ENCODE measurements at places on chromosomes 13 and 19.

DNA sequence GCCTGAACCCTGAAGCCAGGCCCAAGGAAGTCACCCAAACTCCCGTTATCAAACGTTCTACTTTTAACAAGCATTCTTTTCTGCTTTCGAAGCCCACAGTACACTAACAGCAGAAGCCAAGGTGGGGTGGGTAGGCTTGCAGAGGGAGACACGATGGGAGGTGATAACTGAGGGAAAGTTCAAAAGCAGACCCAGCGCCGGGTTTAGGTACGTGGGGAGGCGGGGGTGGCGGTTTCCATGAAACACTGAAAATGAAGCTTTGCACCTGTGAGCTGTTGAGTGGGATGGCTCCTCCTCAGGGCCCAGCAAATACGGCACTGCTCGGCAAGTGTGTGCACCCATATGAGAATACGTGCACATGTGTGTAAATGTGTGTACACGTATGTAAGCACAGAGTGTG, 49.8 kb downstream of the KLF2 start:
- DNase-seq, result no peak

DNA sequence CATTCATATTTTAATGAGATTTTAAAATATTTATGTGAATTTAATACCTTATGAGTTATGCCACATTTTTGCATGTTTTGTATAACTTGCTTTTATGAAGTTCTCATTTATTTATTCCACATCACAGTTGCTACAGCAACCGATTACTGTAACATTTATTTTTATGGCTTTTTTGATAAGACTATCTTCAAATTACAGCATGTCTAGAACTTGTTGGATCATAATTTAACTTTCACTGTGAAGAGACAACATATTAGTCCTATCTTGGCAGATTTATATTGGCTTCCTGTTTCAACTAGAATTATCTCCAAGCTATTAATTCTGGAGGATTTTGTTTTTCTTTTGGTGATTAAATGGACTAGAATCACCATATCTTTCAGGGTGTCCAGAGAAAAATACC, 793.7 kb upstream of the SLITRK5 start:
- no peak for DNase-seq

DNA sequence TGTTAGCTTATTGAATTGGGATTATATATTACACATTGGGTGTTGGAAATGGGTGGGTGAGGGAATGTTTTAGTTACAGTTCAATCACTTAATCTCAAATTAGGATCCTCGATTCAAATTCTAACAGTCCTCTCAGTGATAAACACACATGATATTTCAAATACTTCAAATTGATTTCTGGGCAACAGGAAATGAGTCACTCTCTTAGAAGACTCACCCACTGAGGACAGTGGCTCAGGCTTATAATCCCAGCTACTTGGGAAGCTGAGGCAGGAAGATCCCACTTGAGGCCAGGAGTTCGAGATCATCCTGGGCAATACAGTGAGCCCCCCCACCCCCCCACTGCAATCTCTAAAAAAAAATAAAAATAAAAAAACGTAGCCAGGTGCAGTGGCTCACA, 435.3 kb downstream of the KLF12 start:
- no peak for DNase-seq

- no peak for DNase-seq
Observed at GRCh38 chr13:72156760-72157159, 289.8 kb upstream of the DACH1 start.

GRCh38 chr13:52911340-52911739, 62.9 kb upstream of the PCDH8 start:
- no peak for DNase-seq

- no peak for DNase-seq
Observed at GRCh38 chr13:75836441-75836840, 200.3 kb downstream of the LMO7 start.

DNA sequence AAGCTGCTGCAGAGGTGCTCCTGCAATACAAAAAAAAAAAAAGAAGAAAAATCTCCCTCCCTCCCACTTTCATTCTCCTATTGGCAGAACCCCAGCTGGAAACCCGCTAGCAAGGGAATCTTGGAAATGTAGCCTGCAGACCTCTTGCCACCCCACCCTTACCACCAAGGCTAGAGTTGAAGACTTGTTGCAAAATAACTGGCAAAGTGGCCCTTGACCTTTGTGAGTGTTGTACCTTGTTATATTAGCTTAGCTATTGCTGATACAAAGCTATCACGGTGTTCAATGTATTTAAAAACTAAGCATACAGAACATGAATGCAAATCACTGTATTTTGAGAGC, 57.5 kb upstream of the KCTD4 start:
- no peak for DNase-seq

- no peak for DNase-seq
Observed at GRCh38 chr19:3801412-3802096, 15.4 kb upstream of the MATK start.

DNA sequence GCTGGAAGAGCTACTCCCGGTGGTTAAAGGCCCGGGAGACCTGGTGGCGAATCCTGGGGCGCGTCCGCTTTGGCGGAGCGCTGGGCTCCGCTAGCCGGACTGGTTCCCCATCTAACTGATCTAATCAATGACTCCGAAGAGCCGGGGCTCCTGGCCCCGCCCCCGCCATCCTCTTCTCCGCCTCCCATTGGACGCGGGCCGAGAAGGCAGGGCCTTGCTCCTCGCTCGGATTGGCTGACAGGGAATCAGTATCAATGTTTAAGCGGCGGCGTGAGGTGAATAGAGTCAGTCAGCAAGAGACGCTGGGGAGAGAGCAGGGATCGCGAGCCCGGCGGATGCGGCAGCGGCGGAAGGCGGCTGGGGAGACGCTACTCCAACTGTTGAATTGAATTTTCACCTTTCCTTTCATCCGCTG, 1.7 kb upstream of the PCDH17 start:
- no peak for DNase-seq

DNA sequence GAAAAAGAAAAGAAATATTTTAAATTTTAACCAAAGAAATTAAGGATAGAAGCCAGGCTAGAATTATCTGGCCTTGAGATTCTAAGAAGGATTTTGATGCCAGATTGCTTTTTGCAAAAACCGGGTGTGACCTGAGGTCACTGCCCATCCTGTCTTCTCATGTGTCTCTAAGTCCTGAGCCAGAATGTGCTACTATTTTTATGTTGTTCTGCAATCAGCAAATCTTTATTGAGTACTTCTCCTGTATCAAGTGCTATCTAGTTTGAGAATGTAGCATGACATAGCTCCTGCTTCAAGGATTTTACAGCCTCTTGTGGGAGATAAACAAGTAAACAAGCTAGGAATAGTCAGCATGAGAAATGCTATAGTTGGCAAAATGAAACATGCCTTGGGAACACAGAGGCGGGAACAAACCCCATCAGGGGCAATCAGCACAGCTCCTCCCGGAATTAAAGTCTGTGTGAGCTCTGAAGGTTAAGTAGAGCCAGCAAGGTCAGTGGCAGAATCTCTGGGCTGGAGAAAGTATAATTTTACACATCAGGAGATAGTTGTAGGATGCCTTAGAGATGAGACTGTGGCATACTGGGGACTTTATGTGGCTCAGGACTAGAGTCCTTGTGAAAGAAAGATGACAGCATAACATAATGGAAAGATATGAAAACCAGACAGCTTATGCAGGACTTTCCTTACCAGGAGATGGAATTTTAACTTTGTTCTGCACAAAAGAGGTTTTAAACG, 899.5 kb upstream of the SLC10A2 start:
- no peak for DNase-seq

- peak; percentile 38 for DNase-seq
Observed at GRCh38 chr13:26946684-26947343, 186.2 kb upstream of the GPR12 start.

Measured in GM12891 (cell line).